ENCODE measurements at places on chromosomes 3 and 15.

DNA sequence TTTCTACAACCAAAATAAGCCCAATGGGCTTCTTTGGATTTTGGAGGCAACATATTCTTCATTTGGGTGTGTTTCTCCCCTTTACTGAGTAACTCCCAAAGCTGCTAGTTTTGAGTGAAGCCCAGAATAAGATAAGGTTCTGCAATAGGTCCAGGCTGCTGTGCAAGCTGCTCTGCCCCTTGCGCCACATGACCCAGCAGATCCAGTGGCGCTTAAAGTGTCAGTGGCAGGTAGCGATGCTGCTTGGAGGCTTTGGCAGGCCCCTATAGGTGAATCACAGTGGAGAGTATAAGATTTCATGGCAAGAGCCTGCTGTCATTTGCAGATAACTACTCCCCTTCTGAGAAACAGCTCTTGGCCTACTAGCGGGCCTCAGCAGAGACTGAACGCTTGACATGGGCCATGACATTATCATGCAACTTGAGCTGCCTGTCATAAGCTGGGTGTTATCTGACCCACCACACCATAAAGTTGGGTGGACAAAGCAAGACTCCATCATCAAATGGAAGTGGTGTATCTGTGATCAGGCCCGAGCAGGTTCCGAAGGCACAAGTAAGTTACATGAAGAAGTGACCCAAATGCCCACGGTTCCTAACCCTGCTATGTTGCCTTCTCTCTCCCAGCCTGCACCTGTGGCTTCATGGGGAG is 88.4 kb upstream of the OXTR start:
- no peak for DNase-seq

GRCh38 chr15:42741710-42742109 is 4.8 kb upstream of the CDAN1 start:
- no peak for DNase-seq

- DNase-seq, result no peak
Observed at GRCh38 chr3:67624078-67624477, 30.3 kb downstream of the SUCLG2 start.

DNA sequence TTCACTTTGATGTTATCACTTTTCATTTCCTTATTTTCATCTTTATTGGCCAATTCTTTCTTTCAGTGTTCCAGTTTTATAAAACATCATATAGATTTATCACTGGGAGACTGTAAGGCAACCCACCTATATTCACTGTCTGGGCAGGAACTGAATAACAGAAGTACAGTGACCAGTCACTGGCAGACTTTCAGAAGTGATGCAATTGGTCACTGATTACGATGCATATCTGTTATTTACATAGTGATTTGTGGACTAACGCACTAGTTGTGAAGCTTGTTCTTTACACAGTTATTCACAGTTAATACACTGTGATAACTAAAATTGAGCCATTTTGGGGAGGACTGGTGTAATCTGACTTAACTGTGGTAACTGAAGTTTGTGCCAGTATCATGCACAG is 190.2 kb upstream of the DPH6 start:
- no peak for DNase-seq

DNA sequence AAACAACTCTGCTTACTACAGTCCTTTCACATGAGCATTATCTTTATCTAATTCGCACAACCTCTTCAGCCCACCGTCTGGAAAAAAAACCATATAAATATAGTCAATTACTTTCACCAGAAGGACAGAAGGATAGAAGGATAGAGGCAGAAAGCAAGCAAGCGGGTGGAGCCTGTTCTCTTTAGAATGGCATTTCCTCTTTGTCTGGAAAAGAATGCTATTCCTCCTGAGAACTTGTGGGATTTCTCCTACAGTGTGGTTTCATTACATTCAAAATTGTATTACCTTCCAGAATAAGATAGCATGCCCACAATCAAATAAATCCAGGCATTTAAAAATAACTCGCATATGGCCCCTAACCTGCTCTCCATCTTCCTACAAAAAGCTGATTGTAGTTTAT is 23.1 kb downstream of the SLC30A4 start:
- DNase-seq, result no peak

- DNase-seq, result no peak
Observed at GRCh38 chr3:141193066-141193830, 38.4 kb upstream of the PXYLP1 start.
